ENCODE measurements at places on chromosomes 16 and 17. TPM values are rescaled to one million over a fixed set of nuclear protein-coding genes. Genes with fewer than 3 reads are reported as not detected.

The NPIPA2 gene
- 1.7 TPM for polyA plus RNA-seq

- DNase-seq = no peak
Observed at GRCh38 chr17:4505187-4505586, 6.5 kb downstream of the SPNS2 start.

The ORAI3 gene
- polyA plus RNA-seq = 9.9 TPM

The CCL4 gene
- polyA plus RNA-seq = 0.76 TPM

Measured in forelimb muscle (tissue), 1 donor.